Activated CD4-positive, alpha-beta T cell treated with anti-CD3 and anti-CD28 coated beads for 36 hours (primary cell): ENCODE measurements at places on chromosomes 12 and 14. TPM values are rescaled to one million over a fixed set of nuclear protein-coding genes. Genes with fewer than 3 reads are reported as not detected.

- no peak for DNase-seq
- H3K27ac ChIP-seq, result no peak overlapping the region
- no peaks in the 10 kb centered on the region for H3K27me3 ChIP-seq
Measured at GRCh38 chr14:105050551-105050897, 14.7 kb downstream of the GPR132 start.

- no peaks in the 10 kb centered on the region for H3K4me1 ChIP-seq
- H3K36me3 ChIP-seq, result peaks cover 5% of the 10 kb centered on the region
Measured at GRCh38 chr12:105092336-105092735, 8.1 kb upstream of the ALDH1L2 start.

- no peaks in the 10 kb centered on the region for H3K4me1 ChIP-seq
- no peak overlapping the region for H3K27ac ChIP-seq
- DNase-seq, result no peak
Measured at GRCh38 chr12:28800129-28800528, 348.9 kb upstream of the FAR2 start.

DNA sequence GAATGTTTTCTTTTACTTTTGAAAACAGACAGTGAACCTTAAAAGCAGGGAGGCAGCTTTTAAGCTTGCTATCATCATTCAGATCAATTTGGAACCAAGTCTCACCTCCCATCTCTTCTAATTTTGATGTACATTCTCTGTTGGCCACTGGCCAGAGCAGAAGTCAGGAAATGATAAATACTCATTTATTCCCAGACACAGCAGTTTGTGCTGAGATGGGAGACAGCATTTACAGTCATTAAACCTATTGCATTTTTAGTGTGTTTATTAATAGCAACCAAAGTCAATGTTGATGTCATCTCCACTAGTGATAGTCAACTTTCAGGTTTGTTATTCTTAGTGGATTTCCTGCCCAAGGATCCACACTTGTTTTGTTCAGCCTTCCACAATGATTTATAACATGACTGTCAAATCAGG, 320.0 kb upstream of the ATP2B1 start:
- H3K4me3 ChIP-seq, result no peak overlapping the region
- no peaks in the 10 kb centered on the region for H3K27me3 ChIP-seq
- no peak overlapping the region for H3K27ac ChIP-seq
- DNase-seq, result peak; percentile 8
- H3K4me1 ChIP-seq, result peaks cover 25% of the 10 kb centered on the region

GRCh38 chr12:65958456-65958855, 134.2 kb downstream of the HMGA2 start:
- H3K4me3 ChIP-seq, result no peak overlapping the region
- no peaks in the 10 kb centered on the region for H3K36me3 ChIP-seq
- H3K4me1 ChIP-seq, result peaks cover 3% of the 10 kb centered on the region

The CIDEB gene
- total RNA-seq, result 11.1 TPM

GRCh38 chr14:31927348-31927832, 149.7 kb upstream of the ARHGAP5 start:
- peak; percentile 55 for DNase-seq
- peaks cover 13% of the 10 kb centered on the region for H3K4me1 ChIP-seq
- no peaks in the 10 kb centered on the region for H3K27me3 ChIP-seq
- no peaks in the 10 kb centered on the region for H3K36me3 ChIP-seq
- peak overlapping the region; percentile 26 for H3K27ac ChIP-seq
- no peak overlapping the region for H3K4me3 ChIP-seq

DNA sequence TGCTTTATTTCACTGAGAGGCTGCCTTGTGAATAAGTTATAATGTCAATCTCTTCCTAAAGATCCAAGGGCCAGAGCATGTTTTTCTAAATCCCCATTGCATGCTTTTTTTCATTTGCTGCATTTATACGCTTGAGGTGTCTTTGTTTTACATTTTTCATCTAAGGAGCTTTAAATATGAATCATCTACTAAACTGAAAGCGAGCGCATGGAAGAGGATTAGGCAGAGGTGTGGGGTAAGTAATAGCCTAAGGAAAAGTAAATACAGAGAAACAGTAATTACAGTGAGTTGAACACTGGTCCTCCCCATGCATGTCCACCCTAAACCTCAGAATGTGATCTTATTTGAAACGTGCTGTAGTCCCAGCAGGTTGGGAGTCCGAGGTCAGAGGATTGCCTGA, 76.4 kb upstream of the METAP2 start:
- no peak overlapping the region for H3K27ac ChIP-seq
- H3K4me3 ChIP-seq, result no peak overlapping the region
- no peaks in the 10 kb centered on the region for H3K36me3 ChIP-seq
- peaks cover 11% of the 10 kb centered on the region for H3K27me3 ChIP-seq
- DNase-seq, result no peak

DNA sequence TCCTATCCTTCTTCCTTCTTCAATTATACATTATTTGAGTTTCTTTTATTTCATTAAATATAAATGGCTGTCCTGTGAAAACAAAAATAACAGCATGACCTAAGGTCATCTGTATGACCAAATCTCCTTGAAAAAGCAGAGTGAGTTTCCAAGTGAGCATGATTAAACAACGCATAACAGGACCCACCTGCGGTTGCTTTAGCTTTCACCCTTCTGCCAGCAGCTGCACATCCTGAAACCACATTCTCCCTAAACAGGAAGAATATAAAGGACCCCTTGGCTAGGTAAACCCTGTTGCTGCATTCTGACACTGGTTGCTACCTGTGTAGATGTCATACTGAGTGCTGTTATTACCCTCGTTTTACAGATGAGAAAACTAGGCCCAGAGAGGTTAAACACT, 42.8 kb upstream of the CPM start:
- H3K4me3 ChIP-seq, result no peak overlapping the region
- H3K36me3 ChIP-seq, result no peaks in the 10 kb centered on the region
- peaks cover 2% of the 10 kb centered on the region for H3K27me3 ChIP-seq
- H3K4me1 ChIP-seq, result peaks cover 2% of the 10 kb centered on the region
- no peak for DNase-seq

The CACNA2D4 gene
- 7.2 TPM for total RNA-seq

- H3K4me1 ChIP-seq, result peaks cover 41% of the 10 kb centered on the region
- H3K27me3 ChIP-seq, result no peaks in the 10 kb centered on the region
- H3K4me3 ChIP-seq, result no peak overlapping the region
- no peaks in the 10 kb centered on the region for H3K36me3 ChIP-seq
- no peak overlapping the region for H3K27ac ChIP-seq
Measured at GRCh38 chr12:124501112-124501561, 66.3 kb downstream of the NCOR2 start.

DNA sequence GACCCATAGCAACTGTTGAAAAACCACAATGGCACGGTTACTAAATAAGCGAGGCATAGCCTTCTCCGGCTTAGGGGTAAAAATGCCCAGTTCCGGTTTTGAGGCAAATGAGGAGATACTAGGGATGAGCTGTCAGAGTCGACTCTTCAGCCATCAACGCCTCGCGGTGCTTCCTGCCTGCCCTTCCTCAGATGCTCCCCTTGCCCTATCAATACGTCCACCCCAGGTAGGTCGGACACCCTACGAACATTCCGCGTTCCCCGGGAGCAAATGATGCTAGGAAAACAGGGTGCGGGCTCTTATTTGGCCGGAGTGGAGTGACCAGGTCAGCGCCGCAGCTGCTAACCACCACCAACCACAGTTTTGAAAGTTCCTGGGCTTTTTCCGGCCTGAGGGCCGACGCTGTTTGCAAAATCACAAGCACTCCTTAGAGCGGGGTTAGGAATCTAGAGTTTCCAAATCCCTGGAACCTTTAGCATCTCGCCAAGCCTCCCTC, 1.2 kb downstream of the SRSF9 start:
- peak; percentile 49 for DNase-seq
- H3K4me3 ChIP-seq, result peak overlapping the region; percentile 79
- peaks cover 25% of the 10 kb centered on the region for H3K36me3 ChIP-seq
- peaks cover 40% of the 10 kb centered on the region for H3K4me1 ChIP-seq
- no peaks in the 10 kb centered on the region for H3K27me3 ChIP-seq

DNA sequence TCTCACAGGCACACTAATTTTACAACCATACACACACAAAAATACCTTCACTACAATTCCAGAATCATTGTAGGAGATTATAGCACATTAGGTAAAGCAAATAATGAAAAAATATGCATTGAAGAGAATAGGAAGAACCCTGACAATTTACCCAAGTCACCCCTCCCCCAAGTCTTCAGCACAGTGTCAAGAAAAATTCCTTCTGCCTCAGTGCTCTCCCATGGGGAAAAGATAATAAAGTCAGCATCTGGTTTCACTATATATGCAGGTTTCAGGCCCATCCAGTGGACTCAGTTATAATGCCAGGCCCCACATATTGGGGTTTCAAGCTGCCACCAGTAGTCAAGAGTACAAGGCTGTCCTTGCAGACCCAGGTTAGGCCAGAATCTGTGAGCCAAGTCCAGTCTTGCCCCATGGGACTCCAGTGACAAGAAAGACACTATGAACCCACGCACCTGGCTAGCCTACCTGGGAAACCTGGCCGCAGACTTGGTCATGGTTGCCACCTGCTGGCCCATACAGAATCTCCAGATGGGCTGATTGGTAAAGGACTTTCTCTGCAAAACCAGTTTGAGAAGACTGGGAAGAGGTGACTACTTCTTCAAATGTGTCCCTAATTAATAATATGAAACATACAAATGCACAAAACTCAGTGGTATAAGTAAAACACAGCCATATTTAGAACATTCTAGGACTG, 398.6 kb upstream of the FLRT2 start:
- H3K36me3 ChIP-seq, result no peaks in the 10 kb centered on the region
- H3K27me3 ChIP-seq, result no peaks in the 10 kb centered on the region
- H3K4me1 ChIP-seq, result no peaks in the 10 kb centered on the region

The TMEM179 gene
- not detected for total RNA-seq

GRCh38 chr12:97960225-97960624, 497.6 kb downstream of the RMST start:
- no peaks in the 10 kb centered on the region for H3K4me1 ChIP-seq
- no peaks in the 10 kb centered on the region for H3K27me3 ChIP-seq
- no peak overlapping the region for H3K27ac ChIP-seq
- no peak overlapping the region for H3K4me3 ChIP-seq
- H3K36me3 ChIP-seq, result no peaks in the 10 kb centered on the region

The KRT3 gene
- total RNA-seq, result not detected

The IL31 gene
- total RNA-seq, result 2.1 TPM

DNA sequence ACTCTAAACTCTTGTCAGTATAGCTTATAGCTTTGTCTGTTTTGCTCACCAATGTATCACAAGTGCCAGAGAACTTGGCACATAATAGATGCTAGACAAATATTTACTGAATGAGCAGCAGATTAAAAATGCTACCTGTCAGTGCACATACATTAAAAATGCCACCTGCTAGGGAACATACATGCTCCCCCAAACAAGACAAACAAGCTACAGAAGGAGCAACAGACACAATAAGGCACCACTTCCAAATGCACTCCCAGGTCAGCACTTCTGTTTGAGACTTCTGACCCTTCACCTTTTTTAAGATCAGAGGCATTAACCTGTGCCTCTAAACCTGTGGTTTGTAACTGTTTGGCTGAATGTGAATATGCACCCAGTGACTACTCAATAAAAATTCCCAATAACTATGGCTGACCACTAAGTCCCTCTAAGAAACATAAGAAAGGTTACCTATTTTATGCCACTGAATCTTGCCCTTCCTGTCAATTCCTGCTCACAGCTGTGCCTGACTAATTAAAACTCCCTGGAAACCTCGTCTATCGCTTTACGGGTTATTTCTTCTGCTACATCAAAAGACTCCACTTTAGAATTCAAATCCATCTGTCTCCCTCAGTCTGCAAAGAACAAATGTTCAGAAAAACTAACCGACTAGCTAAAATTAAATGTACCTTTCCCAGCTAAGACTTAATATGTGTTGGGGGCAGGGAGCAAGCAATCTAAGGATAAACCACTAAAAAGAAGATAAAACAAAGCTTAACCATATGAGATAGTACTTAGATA, 41.0 kb downstream of the HECTD4 start:
- no peaks in the 10 kb centered on the region for H3K36me3 ChIP-seq
- no peak overlapping the region for H3K4me3 ChIP-seq
- peaks cover 12% of the 10 kb centered on the region for H3K4me1 ChIP-seq
- H3K27ac ChIP-seq, result no peak overlapping the region

- no peak overlapping the region for H3K4me3 ChIP-seq
- H3K4me1 ChIP-seq, result no peaks in the 10 kb centered on the region
- DNase-seq, result no peak
Measured at GRCh38 chr12:60279221-60279620, 683.4 kb downstream of the SLC16A7 start.

- peak overlapping the region; percentile 33 for H3K27ac ChIP-seq
- H3K4me3 ChIP-seq, result no peak overlapping the region
- DNase-seq, result peak; percentile 74
- no peaks in the 10 kb centered on the region for H3K27me3 ChIP-seq
Measured at GRCh38 chr14:103679351-103679750, 35.9 kb downstream of the XRCC3 start.

The LRP1-AS gene
- not detected for total RNA-seq

DNA sequence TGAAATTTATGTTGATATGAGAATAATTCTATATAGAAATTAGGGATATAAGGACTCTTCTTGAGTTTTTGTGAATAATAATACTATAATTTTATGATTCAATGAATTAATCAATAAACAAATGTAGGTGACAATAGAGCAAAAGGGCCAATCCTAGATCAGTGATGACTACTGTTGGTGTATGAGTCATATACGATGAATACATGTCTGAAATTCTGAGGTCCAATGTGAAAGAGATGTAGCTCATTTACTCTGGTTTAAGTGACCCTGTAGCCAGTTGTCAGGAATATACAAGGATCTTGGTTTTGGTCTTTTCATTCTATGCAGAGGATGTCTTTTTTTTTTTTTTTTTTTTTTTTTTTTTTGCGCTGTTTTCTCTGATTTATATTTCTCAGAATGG, 72.1 kb upstream of the RTL1 start:
- no peaks in the 10 kb centered on the region for H3K36me3 ChIP-seq
- H3K27ac ChIP-seq, result no peak overlapping the region
- no peak overlapping the region for H3K4me3 ChIP-seq
- no peak for DNase-seq
- peaks cover 12% of the 10 kb centered on the region for H3K27me3 ChIP-seq

GRCh38 chr12:70106347-70106746, 136.9 kb upstream of the CNOT2 start:
- no peaks in the 10 kb centered on the region for H3K4me1 ChIP-seq
- peaks cover 2% of the 10 kb centered on the region for H3K27me3 ChIP-seq
- DNase-seq, result no peak
- no peak overlapping the region for H3K4me3 ChIP-seq
